ENCODE measurements at places on chromosomes 6 and 20. TPM values are rescaled to one million over a fixed set of nuclear protein-coding genes. Genes with fewer than 3 reads are reported as not detected.
A peak's percentile ranks its signal among the peaks of the same experiment; 100 is the strongest.

DNA sequence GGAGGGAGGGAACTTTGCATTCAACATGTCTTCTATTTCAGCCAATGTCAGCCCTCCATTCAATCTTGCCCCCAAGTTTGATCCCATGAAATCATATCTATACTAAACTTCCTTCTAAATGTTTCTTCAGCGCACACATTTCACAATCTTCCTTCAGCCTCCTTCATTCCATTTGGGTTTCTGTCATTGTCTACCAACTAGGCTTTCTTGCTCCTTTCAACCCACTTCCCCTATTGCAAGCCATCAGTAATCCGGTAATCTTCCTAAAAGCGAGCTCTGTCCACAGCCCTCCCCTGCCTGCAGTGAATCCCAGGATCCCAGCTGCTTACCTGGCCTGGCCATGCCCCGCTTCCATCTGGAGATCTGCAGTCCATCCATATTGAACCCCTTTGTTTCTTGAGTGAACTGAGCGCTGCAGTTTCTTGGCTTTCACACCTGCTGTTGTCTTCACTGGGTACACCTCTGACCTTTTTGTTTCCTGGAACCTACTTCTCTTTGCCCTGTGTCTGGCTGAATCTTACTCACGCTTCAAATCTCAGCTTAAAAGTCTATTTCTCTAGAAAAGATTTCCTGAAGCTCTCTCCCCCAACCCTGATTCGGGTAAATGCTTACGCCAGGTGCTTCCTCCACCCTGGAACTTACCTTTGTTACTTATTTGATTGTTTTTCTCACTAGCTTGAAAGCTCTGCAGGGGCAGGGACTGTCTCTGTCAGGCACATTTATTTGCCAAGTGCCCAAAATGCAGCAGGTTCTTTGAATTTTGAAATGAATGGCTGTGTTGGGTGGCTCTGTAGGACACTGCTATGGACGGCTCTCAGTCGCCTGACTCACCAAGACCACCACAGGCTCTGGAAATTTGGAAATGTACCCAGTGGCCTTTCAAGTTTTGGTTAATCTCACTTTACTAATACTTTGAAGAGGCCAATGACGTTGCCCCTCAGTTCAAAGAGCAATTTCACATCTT is 50.3 kb downstream of the ADTRP start:
- DNase-seq = no peak

- DNase-seq = no peak
These were observed 61.8 kb downstream of the BTBD3 start for GRCh38 chr20:11979306-11979990.

- DNase-seq = no peak
These were observed 33.1 kb downstream of the SRC start for GRCh38 chr20:37378785-37379598.

- DNase-seq = no peak
These were observed 351.9 kb upstream of the PRND start for GRCh38 chr20:4369798-4370124.

DNA sequence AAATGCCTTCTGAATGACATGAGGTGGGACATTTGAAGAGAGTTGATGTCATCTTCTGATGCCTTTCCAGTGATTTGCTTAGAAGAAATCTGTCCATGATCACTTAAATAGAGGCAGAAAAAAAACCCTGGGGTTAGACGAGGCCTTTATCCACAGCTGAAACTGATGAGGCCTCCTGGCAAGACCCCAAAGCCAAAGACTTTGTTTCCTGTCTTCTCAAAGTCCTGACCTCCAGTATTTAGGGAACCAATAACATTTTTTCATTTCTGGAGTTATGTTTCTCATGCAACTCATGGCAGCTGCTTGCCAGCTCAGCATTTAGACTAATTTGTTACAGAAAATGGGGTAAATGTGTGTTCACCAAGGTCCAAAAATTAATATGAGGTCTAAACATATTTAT is 248.0 kb upstream of the PRDM1 start:
- peak; percentile 46 for DNase-seq

GRCh38 chr6:150741633-150742200 is 123.8 kb upstream of the MTHFD1L start:
- DNase-seq = no peak

DNA sequence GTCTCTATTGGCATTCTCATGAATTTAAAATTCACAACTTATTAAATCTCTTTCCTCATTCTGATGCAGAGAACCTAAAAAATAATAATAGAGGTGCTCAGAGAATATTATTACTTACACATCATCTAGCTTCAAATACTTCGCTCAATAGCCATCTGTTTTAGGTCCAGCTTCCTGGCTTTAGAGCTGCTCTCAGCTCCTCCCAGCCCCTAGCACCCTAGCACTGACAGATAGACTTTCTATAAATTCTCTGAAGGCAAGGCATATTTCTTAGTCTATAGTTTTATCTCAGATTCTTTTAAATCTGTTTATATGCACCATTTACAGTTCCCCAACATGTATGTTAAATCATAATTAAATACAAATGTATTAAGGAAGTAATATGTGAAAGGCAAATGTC is 281.3 kb downstream of the PTPRK start:
- peak; percentile 5 for DNase-seq

Gene RTEL1
- 12.3 TPM for polyA plus RNA-seq

Gene DBNDD2
- 20.5 TPM for polyA plus RNA-seq

Gene HCRTR2
- polyA plus RNA-seq = not detected

Gene EEF1A2
- 890 TPM for polyA plus RNA-seq
